HT1080 (cell line): ENCODE measurements at places on chromosomes 1 and 21. TPM values are rescaled to one million over a fixed set of nuclear protein-coding genes. Genes with fewer than 3 reads are reported as not detected.

DNA sequence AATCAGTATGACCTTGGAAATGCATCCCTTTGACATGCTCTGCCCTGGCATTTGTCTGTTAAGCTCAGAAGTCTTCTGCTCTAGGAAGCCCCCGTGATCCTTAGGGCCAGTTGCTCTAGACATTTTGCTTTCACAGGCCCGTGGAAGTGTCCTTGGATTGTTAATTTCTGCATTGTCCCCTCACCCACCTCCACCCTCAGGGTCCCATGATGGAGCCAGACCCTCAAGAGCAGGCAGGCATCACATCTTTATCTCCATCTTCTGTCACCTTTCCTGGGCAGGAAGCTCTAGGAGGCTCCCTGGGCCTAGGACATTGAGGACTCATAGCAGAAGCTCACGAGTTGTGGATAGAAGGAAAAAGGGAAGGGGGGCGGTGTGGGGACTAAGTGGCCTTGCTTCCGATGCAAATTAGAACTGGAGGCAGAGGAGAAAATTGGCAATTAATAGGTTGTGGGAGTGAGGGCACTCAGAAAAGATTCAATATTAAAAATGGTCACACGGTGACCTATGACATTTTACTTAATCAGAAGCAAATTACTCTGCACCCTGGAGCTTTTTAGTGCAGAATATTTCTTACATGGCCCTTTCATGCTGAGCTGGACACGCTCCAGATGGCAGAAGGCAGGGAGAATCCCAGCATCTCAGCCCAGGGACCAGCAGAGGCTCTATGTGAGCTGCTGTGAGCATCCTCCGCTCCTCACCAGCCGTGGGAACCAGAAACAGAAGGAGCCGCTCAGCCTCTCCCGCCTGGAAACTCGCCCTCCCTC, 185.0 kb downstream of the MATN1 start:
- no peak for DNase-seq

DNA sequence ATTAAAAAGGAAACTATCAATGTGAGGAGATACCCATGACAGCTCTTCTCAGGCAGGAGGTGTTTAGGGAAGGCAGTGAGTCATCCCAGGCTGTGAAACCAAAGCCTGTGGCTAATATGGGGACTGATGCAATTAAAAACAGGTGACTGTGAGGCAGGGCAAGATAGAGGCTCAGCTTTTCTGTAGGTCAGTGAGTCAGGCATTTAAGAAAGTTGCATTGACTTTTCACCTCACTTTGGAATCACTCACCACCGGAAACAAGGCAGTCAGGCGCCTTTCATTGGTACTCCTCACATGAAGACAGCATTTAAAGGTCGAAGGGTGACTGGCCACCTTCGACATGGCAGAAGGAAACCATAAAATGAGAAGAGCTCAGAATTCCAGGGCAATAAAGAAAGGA, 54.5 kb downstream of the PAPPA2 start:
- DNase-seq: peak; percentile 94

DNA sequence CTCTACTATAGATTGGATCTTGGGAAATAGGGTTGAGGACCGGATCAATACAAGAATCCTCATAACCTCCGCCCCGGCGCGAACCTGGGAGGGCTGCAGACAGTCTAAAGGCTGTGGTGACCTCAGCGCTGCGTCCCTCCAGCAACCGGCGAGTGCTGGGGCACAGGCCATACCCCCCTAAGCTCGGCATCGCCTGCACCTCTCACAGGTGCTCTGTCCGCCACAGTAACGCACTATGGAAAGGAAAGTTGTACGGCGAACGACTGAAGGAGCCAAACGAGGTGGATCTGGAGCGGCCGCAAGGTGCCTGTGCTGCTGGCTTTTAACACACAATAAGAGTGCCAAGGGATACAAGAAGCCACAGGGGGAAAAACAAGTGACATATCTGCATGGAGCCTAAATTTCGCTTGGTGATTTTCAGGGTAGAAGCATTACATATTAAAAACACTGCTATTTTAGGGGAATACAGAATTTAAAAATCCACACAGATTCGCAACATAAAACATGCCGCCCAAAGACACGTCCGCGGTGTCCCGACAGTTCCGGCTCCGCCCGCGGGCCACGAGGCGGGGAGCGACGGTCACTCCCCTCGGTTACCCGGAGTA, 1.4 kb upstream of the RBM15 start:
- DNase-seq: no peak

DNA sequence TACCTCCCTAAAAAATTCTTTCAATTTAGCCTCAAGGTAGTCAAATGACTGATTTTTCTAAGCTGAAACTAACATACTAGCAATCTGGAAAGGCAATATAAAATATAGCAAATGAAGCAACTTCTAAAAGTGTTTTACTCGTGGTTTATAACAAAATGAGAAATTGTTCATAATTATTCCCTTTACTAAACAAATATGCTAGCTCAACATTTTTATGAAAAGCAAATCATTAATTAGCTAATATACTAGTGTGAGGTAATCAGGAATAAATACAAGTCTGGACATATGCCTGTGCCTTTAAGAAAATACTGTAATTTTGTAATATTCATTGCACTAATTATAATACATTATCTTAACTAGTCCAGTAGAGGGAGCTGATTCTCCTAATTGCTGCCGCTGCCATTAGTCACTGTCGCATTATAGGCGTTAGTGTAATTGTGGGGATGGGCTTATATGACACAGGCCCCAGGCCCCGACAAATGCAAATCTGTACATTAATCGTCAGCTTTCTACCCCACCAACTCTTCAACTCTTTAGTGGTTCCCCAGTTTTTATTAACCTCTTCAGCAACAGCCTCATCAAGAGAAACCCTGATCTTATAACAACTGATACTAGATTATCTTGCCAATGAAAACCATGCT, 160.9 kb downstream of the GABPA start:
- no peak for DNase-seq

- DNase-seq: no peak
These were observed 7.7 kb upstream of the CD34 start for GRCh38 chr1:207918581-207918980.

- DNase-seq: peak; percentile 75
These were observed 8.3 kb upstream of the KCNAB2 start for GRCh38 chr1:6037338-6037762.

GRCh38 chr1:210222340-210223006, 10.1 kb upstream of the SERTAD4 start:
- peak; percentile 43 for DNase-seq

GRCh38 chr1:96233422-96233821, 488.2 kb upstream of the PTBP2 start:
- DNase-seq: no peak

- no peak for DNase-seq
These were observed 24.9 kb upstream of the FMO2 start for GRCh38 chr1:171160211-171160610.

GRCh38 chr1:211652371-211652770, 23.1 kb downstream of the NEK2 start:
- DNase-seq: no peak

DNA sequence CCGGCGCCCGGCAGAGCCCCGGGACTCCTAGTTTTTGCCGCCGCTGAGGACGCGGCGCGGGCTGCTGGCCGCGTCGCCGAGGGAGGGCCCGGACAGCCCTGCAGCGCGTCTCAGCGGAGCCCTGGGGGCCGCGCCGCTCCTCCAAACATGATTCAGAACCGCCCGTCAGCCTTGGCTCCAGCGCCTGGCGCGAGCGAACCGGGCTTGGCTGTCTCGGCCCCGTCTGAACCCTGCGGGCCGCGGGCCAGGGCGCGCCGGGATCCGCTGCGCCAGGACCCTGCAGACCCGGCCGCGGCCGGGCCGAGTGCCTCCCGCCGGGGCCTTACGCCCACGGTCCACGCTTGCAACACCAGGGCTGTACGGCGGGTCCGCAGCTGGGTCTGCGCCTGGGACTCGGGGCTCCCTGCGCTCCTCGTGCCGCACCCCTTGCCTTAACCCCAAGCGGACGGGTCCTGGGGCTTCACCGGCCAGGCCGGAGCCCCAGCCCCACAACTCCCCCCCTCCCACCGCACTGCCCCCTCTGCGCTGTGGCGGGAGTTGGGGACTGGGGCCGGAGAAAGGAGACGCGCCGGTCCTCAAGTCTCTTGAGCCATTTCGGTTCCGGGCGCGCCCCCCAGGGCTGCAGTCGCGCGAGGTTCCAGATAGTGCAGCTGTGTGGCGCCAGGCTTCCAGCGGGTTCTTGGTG, 48.4 kb upstream of the CD34 start:
- DNase-seq: no peak

DNA sequence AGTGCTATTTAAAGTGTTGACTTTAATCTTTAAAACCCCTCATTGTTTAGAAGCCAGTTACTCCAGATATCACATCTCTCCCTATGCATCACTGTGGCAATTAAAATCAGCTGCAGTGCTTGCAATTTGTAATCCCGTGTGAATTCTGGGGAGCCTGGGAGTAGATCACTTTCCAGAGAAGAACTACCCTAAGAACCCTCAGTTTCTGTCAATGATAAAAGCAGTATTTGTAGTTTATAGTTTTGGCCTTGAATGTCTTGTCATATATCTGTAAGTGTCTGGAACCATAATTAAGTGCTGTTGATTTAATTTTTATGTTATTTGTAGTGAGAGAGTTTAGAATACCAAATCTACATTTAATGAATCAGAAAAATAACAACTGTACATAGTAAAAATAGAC, 5.5 kb upstream of the SPAG17 start:
- no peak for DNase-seq

- no peak for DNase-seq
These were observed 10.7 kb upstream of the RGS16 start for GRCh38 chr1:182614796-182615454.

- no peak for DNase-seq
These were observed 30.1 kb downstream of the CLIC4 start for GRCh38 chr1:24775348-24775747.

The CD1D gene
- total RNA-seq: 0.69 and 0.73 TPM in 2 replicates

The TMEM269 gene
- 0.03 TPM in 1 of 2 replicates, not detected in the other for total RNA-seq

The SPATA1 gene
- total RNA-seq: 0.20 TPM in 1 of 2 replicates, not detected in the other

The OLFML2B gene
- total RNA-seq: 1.1 and 2.2 TPM in 2 replicates

The AMY1C gene
- total RNA-seq: not detected in 2 replicates

The KCNN3 gene
- total RNA-seq: 0.20 and 0.34 TPM in 2 replicates

The PRAMEF9 gene
- total RNA-seq: not detected in 2 replicates

The SLC45A1 gene
- not detected in 2 replicates for total RNA-seq

The OSCP1 gene
- total RNA-seq: 1.4 and 1.8 TPM in 2 replicates

The SLC44A3 gene
- total RNA-seq: 0.30 and 0.31 TPM in 2 replicates
